A549 treated with Mapracorat at 1 μM for 4 hours (cell line): ENCODE measurements at places on chromosomes 6 and 20. TPM values are rescaled to one million over a fixed set of nuclear protein-coding genes. Genes with fewer than 3 reads are reported as not detected.

CLPSL1 gene
- total RNA-seq, result not detected in 5 replicates

SRSF12 gene
- total RNA-seq, result 1.0 to 2.0 TPM (median 1.9 TPM) in 5 replicates

ARMC12 gene
- 0.26 to 0.97 TPM (median 0.55 TPM) in 5 replicates for total RNA-seq

UBE2J1 gene
- 12.5 to 16.9 TPM (median 15.3 TPM) in 5 replicates for total RNA-seq

SIRPA gene
- 21.3 to 26.1 TPM (median 23.9 TPM) in 5 replicates for total RNA-seq

LGSN gene
- total RNA-seq, result 2.0 to 3.0 TPM (median 2.2 TPM) in 5 replicates

BNIP5 gene
- total RNA-seq, result not detected in 5 replicates

MRAP2 gene
- 1.2 to 2.0 TPM (median 1.7 TPM) in 5 replicates for total RNA-seq

SLPI gene
- total RNA-seq, result 7.2 to 15.2 TPM (median 11.4 TPM) in 5 replicates

MUC21 gene
- not detected in 5 replicates for total RNA-seq

FIG4 gene
- 4.0 to 5.1 TPM (median 4.4 TPM) in 5 replicates for total RNA-seq

XKR7 gene
- total RNA-seq, result 0.01 to 0.02 TPM in 2 of 5 replicates, not detected in the others

RSPO3 gene
- total RNA-seq, result 69.9 to 90.5 TPM (median 77.3 TPM) in 5 replicates

SLA2 gene
- 0.05 to 0.12 TPM (median 0.08 TPM) in 5 replicates for total RNA-seq

PBOV1 gene
- total RNA-seq, result not detected in 5 replicates

SLC24A3 gene
- total RNA-seq, result not detected in 5 replicates

OR12D3 gene
- not detected in 5 replicates for total RNA-seq

HACE1 gene
- 2.0 to 3.5 TPM (median 3.2 TPM) in 5 replicates for total RNA-seq

BPIFB1 gene
- total RNA-seq, result 0.10 to 0.17 TPM in 2 of 5 replicates, not detected in the others

CAGE1 gene
- total RNA-seq, result not detected in 5 replicates

ACOT8 gene
- 14.5 to 20.5 TPM (median 19.7 TPM) in 5 replicates for total RNA-seq

ME1 gene
- total RNA-seq, result 36.3 to 40.5 TPM (median 38.2 TPM) in 5 replicates

TMEM14C gene
- total RNA-seq, result 142 to 160 TPM (median 151 TPM) in 5 replicates

PRRT1 gene
- 0.33 to 1.5 TPM (median 0.63 TPM) in 5 replicates for total RNA-seq

SLC4A11 gene
- total RNA-seq, result 8.7 to 10.7 TPM (median 9.9 TPM) in 5 replicates

TNNC2 gene
- 0.28 TPM in 1 of 5 replicates, not detected in the others for total RNA-seq

TFAP2A gene
- 9.6 to 11.4 TPM (median 10.8 TPM) in 5 replicates for total RNA-seq

ADGRB3 gene
- not detected in 5 replicates for total RNA-seq

CALHM5 gene
- 0.05 to 0.09 TPM (median 0.07 TPM) in 5 replicates for total RNA-seq

REM1 gene
- 0.64 to 0.88 TPM (median 0.70 TPM) in 5 replicates for total RNA-seq

ELOVL2 gene
- 5.6 to 7.2 TPM (median 6.7 TPM) in 5 replicates for total RNA-seq

CFAP61 gene
- total RNA-seq, result 0.16 to 0.48 TPM (median 0.47 TPM) in 4 of 5 replicates, not detected in the other

VWA7 gene
- 0.72 to 2.2 TPM (median 1.4 TPM) in 5 replicates for total RNA-seq

PRSS16 gene
- total RNA-seq, result 2.8 to 3.5 TPM (median 2.9 TPM) in 5 replicates

BLTP3A gene
- 4.2 to 5.9 TPM (median 5.0 TPM) in 5 replicates for total RNA-seq

ABCF1 gene
- 46.8 to 55.1 TPM (median 50.0 TPM) in 5 replicates for total RNA-seq
